ENCODE measurements at places on chromosomes 2 and 18. TPM values are rescaled to one million over a fixed set of nuclear protein-coding genes. Genes with fewer than 3 reads are reported as not detected.

The NCKAP1 gene
- total RNA-seq: 364 TPM

GRCh38 chr2:19810637-19811036 lies 91.1 kb downstream of the TTC32 start:
- DNase-seq: no peak

- no peak for DNase-seq
Observed at GRCh38 chr18:10565835-10566234, 40.0 kb downstream of the NAPG start.

GRCh38 chr2:172345956-172346555 lies 81.3 kb upstream of the ITGA6 start:
- peak; percentile 40 for DNase-seq

GRCh38 chr2:71240794-71241193 lies 13.9 kb upstream of the PAIP2B start:
- no peak for DNase-seq

GRCh38 chr18:11047817-11048216 lies 101.6 kb downstream of the PIEZO2 start:
- no peak for DNase-seq

The SP9 gene
- total RNA-seq: not detected

The DSC1 gene
- total RNA-seq: not detected

- no peak for DNase-seq
Observed at GRCh38 chr2:45307147-45307546, 297.9 kb upstream of the SIX2 start.

GRCh38 chr2:12915787-12916186 lies 199.1 kb downstream of the TRIB2 start:
- no peak for DNase-seq

DNA sequence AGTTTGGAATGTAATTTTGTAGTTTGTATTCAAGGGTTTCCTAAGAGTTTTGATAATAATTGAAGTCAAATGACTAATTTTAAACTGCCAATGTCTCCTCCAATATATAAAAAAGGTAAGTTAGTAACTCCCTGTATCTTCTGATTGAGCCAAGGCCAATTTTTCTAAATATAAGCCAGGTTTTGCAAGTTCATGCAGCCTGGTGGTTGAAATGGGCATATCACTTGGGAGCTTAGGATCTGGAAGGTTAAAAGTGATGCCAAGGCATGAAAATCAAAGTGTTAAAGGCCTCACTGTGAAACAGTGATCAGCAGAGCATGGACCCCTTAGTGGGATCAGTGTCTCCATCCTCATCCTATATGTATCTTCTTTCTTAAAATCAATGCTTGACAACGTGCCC lies 60.5 kb downstream of the MERTK start:
- DNase-seq: no peak

DNA sequence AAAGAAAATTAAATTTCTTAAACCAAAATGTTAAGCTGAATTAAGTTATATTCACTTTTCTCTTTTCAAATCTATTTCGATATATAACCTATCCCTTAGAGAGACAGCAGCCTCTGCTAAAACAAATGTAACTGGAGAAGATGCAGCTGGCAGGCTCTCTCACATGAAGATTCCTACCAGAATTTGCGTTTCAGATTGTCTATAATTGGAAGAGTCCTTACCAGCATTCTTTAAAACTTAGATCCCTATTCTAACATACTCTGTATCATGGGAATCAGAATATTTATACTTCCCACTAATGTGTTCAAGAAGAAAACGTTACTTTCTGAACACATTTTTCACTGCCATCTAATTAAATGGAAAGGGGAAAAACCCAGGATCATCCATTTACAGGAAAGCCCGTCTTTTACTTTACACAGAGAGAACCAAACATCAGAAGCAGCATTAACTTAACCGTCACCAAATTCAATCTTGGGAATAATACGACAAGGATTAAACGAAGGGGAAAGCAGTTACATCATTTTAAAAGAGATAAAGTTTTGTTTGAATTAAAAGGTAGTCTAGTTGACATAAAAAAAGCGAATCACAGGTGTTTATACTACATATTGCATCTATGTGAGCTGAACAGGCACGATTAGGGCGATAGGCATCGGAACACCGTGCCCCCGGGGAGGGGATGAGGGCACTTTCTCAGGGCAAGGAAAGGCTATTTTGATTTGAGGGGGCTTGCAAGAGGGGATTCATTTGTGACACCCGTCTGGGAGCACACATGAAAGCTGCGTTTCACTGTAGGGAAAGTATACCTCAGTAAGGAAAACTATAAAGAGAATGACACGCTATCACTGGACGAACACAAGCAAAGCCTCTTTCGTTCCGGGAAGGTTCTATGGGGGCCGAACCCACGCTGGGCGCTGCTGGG lies 1.3 kb downstream of the PTPN2 start:
- no peak for DNase-seq

DNA sequence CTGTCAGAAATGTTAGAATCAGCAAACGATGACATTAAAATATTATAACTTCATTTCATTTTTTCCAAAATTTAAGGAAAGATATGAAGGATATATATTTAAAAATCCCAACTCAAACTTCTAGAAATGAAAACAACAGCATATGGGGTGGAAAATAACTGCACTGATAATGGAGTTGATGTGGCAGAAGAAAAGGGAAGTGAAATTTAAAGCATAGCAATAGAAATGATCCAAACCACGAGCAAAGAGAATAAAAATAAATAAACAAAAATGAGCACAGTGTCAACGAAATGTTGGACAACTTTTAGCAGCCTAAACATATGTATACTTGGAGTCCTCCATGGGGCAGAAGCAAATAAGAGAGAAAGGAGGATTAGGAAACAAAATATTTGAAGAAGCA lies 280.2 kb downstream of the KCNJ3 start:
- DNase-seq: no peak

DNA sequence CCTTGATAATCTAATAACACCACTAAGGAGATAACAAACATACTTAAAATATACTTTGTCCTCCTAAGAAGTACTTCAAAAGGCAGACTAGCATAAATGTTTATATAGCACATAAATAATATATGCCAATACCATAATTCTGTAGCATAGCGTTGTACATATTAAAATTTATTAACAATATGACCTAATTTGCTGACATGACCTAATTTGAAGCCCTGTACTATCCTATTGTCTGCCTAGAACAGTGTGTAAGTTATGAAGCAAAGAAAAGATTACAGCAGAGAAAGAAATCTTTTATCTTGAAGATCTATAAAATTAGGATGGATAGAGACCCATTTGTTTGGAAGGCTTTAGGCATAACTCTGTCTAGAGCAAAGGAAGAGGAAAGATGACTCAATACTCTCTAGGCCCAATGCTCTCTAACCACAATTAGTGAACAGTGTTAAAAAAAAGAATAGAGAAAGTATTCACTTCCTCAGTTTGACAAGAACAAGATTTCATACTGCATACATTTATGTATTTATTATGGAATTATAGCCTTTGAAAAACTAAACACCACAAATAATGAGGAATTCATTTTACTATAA lies 231.3 kb downstream of the ZRANB3 start:
- peak; percentile 57 for DNase-seq

The TCF4 gene
- 474 TPM for total RNA-seq

DNA sequence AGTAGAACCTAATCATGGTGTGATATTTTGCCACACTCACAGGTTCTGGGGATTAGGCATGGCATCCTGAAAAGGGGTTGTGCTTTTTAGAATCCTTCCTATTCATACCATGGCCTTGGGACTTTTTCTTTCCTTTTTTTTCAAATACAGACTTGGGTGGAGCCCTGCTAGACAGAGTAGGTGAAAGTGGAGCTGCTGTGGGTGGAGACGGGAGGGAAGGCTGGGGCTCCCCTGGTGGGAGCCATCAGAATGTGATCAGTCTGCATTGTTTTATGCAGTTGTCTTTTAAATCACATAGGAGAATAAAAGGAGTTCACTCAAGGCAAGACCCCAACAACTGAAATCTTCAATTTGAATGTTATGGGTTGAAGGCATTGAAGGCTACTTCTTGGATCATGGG lies 130.2 kb downstream of the VAPA start:
- DNase-seq: no peak

The ASIC4 gene
- not detected for total RNA-seq

DNA sequence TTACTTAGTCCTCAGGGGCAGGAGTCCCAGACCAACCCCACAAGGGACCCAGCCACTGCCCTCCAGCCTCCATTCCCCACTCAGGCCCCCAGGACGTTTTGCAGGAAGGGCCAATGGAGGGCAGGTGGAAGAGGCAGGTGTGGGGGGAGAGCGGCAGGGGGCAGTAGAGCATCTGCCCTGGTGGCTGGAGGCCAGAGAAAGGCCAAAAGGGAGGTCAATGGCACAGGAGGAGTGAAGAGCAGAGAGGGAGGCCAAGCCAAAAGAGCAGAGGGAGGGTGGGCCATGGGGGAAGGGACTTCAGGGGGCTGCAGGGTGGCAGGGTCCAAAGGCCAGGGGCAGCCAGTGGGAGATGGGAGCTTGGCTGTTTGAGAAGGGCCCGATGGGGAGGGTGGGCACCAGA lies 17.3 kb upstream of the GPR55 start:
- no peak for DNase-seq

DNA sequence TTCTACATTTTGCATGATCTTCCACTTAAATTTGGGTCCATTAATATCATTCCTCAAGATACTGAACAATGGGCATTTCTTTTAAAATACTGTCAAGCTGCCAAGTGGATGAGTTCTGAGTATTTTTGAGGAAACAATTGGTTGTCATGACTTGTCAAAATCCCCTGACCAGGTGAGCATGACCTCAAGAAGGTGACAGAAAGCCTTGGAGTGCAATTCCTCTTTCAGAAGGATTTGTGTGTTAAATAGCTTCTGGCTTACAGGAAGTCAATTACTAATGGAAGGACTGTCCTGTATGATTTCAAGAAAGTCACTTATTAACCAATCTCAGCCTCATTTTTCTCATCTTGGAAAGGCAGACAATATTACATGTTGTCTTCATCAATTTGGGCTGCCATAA lies 460.6 kb downstream of the TSN start:
- no peak for DNase-seq

- DNase-seq: no peak
Observed at GRCh38 chr2:148044322-148044721, 23.4 kb downstream of the MBD5 start.

DNA sequence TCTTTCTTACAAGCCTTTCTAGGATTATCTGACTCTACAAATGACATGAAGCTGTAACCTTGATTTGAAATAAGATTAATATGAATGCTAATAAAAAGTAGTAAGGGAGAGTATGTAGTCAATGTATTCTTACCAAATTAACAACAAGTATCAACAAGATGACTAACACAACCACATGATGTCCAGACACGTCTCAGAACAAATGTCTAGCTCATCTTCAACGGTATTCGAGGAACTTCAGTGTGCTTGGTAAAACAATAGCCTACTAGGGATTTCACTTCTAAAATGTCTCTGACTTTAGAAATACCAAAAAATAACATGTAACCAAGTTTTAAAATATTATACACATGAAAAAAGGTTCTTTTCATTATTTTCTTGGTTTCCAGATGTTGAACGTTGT lies 3.4 kb downstream of the HDLBP start:
- peak; percentile 39 for DNase-seq

The RFTN2 gene
- 14.4 TPM for total RNA-seq

DNA sequence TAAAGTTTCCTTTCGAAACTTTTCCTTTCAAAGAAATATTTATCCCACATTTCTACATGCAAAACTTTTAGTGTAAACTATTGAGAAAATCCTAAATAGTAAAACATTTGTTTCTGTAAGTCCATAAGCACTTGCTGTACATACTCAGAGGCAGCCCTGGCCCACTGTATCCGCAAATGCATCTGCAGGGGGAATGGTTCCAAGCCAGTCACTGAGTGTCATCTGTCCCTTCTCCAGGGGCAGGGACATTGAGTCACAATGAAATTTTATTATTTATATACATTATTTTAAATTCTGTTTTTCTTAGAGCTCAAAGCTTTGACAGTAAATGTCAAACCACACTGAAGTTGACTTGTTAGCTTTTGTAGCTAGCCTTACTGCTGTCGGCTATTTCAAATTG lies 367.2 kb downstream of the MTX2 start:
- peak; percentile 60 for DNase-seq

The ADAM23 gene
- total RNA-seq: 0.85 TPM

DNA sequence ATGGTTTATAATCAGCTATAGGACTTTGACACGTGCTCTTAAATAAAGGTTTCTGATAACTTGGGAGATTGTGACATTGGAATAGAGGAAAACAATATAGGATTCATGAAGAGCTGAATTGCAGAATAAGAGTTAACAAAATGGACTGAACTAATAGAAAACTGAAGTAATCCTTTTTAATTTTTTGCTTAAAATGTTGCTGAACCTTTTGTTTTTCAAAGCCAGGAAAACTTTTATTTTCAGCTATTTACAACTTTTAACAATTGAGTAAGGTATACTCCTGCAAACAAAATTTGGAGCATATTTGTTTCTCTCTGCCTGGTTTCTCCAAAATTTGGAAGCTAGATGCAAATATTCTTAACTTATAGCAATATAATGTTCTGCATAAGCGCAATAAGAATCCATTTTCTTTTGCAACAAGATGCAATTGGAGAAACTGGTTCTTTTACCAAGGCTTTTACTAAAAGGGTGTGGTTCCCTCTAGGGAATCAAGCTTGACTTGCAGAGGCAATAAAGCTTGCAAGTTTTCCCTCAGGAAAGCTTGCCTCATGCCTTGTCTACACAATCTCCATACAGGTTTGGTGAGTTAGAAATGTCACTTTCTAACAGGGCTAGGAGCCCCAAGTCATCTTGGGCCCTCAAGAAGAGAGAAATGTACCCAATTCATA lies 10.3 kb upstream of the PDK1 start:
- no peak for DNase-seq
